ENCODE measurements at places on chromosomes 6 and 20.

GRCh38 chr6:46352541-46353268 lies 138.5 kb downstream of the RCAN2 start:
- no peak for DNase-seq

DNA sequence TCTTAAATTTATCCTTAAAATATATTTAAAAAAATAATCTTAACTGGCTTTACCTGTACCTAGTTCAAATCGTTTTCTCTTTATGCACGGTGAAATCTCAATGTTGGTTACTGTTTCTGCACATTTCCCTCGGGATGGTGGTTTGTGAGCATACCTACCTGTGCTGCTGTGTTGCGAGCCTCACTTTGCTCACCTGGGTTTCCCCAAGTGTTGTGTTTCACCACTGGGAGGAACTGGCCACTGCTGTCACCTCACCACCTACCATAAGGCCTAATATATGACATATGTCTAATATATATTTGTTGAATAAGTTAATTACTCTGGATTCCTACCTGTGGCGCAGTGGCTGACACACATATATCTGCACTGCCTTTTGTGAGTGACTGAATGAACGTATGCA lies 493.5 kb upstream of the FLRT3 start:
- DNase-seq: no peak

DNA sequence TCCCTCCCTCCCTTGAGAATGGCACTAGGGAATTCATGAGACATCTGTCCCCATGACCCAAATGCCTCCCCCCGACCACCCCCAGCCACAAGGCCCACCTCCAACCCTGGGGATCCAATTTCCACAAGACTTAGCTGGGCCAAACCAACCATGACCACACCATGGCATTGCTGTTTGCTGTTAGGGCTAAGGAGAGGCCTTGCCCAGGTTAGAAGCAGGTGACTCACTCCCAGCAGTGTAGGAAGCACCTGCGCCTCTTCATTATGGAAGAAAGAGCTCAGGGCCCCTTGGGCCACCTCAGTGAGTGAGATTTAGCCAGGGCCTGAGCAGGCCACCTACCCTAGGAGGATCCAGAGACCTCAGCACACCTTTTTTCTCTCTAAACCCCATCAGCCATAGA lies 337.9 kb downstream of the TAF4 start:
- no peak for DNase-seq

DNA sequence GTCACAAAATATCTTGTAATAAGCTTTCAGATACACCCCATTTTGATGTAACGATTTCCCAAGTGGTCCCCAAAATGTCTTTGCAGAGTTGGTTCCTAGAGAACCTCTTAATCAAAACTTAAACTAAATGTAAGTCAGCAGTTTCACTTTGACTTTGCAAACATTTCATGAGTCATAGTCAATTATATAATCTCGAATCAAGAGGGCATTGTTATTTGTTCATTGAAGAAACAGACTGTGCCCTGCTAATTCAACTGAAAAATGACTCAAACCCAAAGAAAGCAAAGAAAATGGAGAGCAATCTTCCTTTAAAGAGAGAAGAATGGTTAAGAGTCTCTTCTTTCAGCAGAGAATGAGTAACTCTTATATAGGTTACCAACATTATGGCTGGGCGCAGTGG lies 58.3 kb downstream of the IPCEF1 start:
- DNase-seq: no peak

DNA sequence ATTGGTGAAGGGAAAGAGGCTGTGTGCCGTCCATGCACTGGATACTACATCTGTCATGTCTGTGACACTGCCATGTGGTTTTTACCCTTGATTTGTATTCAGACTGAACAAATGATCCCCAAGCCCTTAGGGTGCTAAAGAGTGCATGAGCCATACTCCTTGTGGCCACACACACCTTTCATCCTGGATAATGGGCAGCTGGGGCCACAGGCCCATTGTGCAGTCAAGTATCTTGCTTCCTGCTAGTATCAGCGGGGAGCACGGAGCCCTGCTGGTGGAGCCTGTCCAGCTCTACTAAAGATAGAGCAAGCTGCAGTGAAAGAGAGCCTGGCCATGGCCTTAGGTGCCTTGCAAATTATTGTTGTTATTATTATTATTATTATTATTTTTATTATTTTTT lies 75.1 kb downstream of the SLX4IP start:
- no peak for DNase-seq

- DNase-seq: no peak
These were observed 15.0 kb downstream of the ESR1 start for GRCh38 chr6:151822252-151823111.

- no peak for DNase-seq
These were observed 371.0 kb downstream of the TAF4 start for GRCh38 chr20:61694682-61695081.

GRCh38 chr6:13421425-13422059 lies 65.9 kb downstream of the GFOD1 start:
- DNase-seq: no peak

- no peak for DNase-seq
These were observed 1.5 kb downstream of the HM13 start for GRCh38 chr20:31515775-31516107.

DNA sequence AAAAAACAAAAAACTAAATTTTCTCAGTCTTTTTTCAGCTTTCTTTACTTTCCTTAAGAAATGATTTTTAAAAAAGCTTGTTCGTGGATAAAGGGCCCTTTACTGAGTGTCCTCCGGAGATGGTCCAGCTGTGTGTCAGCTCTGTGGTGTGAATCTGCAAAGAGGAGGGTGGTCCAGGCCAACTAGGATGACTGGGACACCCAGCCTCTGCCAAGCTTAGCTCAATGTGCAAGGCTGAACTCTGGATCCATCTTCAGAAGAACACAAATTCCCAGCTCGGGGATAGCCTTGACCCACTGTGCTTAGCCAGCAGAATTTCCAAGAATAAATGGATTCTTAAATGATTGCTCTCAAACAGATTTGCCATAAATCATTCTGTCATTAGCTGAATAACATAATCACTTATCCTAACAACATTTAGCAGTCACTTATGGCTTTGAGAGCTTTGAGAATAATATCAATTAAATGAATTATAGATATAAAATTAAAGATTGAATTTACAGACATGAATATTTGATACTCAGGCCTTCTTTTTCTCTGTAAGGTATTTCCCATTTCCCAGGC lies 14.2 kb upstream of the CALHM5 start:
- DNase-seq: no peak

GRCh38 chr6:105001906-105002305 lies 45.0 kb downstream of the LIN28B start:
- DNase-seq: no peak

DNA sequence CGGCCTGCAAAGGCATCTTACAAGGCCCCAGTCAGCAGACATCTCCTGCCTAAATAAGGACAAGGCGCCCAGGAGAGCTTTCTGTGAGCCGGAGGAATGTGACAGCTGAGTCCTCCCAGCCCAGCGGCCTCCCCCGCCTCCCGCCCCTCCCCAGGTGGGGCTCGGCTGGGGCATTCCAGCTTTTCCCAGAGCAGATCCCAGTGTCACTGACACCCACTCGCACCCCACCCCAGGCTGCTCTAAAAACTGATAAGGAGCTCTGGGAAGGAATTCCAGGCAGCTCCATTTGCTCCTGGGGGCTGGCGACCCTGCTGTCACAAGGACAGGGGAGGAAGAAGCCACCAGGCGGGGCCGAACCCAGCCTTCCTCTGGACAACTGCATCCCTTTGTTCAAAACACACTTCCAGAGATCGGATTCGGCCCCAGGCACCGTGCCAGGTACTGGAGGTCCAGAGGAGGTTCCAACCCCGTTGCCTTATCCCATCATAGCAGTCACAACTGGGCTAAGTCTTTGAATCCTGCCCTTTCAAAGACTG lies 49.7 kb downstream of the JPH2 start:
- DNase-seq: no peak

GRCh38 chr6:40535110-40535818 lies 51.9 kb downstream of the LRFN2 start:
- no peak for DNase-seq

DNA sequence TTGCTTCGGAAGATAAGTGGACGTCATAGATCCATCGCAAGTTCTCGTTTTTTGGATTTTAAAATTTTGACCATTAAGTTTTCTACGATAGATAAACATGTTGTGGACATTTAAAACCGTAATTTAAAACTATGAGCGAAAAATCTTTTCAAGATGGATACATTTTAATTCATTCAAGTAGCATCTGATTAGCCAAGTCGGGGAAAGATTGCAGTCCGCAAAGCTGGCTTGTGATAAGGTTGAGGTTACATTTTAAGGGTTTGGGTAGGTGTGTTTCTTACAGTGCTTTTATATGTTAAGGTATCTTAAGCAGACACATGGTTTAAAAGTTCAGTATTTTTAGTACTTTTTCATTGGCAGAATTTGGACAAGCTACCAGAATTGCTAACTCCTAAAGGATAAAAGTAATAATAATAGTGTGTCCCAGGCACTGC lies 1.2 kb downstream of the WTAP start:
- no peak for DNase-seq

GRCh38 chr6:139593081-139593480 lies 218.6 kb upstream of the CITED2 start:
- no peak for DNase-seq

DNA sequence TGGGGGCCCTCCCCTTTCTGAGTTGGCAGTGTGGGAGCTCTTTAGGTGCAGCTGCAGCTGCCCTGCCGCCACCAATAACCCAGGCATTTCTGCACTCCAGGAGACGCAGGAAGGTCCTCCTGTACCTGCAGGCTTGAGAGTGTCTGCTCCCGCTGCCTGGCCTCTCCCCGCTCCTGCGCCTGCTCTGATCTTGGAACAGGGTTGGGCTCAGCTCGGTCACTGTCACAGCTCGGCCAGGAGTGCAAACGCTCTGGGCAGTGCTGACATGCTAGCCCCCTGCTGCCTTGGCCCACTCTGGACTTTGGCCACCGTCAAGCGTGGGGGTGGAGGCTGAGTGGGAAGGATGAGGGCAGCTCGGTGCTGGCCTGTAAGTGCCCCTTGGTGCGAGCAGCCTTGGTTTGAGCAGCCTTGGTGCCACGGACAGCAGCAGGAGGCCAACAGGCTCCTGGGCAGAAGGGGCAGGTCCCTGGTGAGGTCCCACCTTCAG lies 738.1 kb upstream of the GJE1 start:
- DNase-seq: no peak

DNA sequence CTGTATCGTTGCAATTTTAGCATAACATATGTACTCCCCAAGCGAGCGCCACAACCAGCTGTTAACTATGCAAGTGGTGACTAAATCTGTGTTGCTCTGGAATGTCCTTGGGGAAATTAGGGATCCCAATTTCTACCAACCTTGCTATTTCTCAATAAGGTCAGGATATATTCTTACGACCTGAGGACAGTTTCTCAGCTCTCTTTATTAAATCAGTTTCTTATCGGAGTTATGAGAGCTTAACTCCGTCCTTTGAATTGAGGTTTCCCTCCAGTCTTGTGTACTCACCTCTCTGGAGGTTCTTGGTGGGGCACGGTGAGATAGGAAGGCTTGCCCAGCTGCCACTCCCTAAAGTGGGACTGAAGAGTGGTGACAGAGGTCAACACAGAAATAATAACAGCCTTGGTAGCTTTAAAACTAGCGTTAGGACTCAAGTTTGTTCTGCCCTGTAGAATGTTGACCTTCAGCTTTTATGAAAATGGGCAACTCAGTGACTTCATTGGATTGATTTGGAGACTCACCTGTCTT lies 694 bp downstream of the MRPS18B start:
- no peak for DNase-seq

DNA sequence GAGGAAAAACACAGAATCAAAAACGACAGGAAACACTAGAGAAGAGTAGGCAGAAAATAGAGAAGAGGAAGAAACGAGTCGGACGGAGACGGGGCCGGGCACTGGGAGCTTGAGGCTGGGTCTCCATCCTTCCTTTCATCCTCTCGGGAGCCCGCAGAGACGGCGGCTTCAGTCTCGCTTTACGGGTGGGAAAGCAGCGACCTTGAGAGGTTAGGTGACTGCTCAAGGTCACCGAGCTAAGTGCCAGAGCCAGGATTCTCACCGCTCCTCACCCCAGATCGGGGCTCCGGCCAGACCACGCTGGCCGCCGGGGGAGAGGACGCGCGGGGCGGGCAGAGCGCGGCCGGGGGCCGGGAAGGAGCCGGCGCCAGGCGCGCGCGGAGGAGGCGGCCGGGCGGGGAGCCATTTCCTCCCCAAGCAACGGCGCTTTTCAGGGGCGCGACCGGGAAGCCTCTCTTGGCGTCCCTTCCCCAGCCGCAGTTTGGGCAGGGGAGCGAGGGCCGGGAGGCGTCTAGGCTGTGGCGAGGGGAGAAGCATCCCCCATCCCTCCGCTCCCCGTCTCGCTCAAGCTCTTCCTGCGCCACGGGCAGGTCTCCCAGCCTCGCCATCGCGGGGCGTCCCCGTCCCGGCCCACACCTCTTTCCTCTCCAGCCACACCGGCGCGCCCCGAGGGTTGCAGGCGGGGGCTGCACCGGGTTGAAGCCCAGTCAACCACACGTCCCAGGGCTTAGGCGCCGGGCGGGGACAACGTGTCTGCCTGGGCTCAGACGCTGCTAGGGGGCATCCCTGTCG lies 24.1 kb upstream of the MAP3K7 start:
- peak; percentile 25 for DNase-seq

DNA sequence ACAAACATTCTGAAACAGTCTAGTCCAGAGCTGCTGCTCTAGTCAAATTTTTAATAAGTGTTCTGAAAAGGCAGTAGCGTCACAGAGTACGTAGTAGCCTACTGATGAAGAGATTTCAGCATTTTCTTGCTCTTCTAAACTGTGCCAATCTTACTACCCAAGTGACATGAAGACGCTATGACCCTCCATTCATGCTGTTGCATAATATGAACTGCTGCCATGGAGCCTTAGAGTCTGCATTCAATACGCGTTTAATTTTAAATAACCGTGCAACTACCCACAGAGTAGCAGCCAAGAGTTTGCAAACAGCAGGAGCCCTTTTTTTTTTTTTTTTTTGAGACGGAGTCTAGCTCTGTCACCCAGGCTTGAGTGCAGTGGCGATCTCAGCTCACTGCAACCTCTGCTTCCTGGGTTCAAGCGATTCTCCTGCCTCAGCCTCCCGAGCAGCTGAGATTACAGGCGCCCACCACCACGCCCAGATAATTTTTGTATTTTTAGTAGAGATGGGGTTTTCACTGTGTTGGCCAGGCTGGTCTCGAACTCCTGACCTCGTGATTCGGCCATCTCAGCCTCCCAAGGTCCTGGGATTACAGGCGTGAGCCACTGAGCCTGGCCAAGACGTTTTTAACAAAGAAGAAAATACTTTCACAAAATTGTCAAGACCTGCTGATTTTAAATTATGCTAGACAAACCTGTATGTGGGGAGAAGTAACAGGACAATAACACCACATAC lies 44.3 kb downstream of the EZR start:
- DNase-seq: no peak

GRCh38 chr6:74333406-74333805 lies 637.4 kb downstream of the CD109 start:
- DNase-seq: no peak

DNA sequence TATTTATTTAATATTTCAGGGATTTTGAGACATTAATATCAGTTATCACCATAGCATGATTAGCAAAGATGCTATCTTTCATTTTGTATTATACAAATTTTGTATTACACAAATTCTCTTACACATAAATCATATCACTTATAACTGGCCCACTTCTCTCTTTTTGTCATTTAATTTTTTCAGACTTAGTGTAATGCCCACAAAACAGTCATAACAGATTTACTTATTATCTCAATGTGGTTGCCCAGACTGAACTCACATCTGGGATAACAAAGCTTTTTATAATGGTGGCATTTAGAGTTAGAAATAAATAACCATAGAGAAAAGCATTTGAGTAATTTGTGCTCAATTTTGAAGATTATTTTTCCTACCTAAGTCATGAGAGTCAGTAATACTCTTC lies 148.3 kb downstream of the TFAP2B start:
- DNase-seq: no peak

- DNase-seq: peak; percentile 32
These were observed 7.3 kb upstream of the YTHDF1 start for GRCh38 chr20:63223121-63223825.

GRCh38 chr20:54355631-54356280 lies 119.6 kb upstream of the DOK5 start:
- no peak for DNase-seq

Data from stimulated activated CD4-positive, alpha-beta T cell treated with anti-CD3 and anti-CD28 coated beads, Interleukin-4, amount 100 ng/mL, for 1 hour (primary cell).